Heart left ventricle (tissue), 16 donors: ENCODE measurements at places on chromosomes 5 and 9.

- DNase-seq: no peak
Observed at GRCh38 chr9:122090287-122090883, 2.7 kb downstream of the TTLL11 start.

DNA sequence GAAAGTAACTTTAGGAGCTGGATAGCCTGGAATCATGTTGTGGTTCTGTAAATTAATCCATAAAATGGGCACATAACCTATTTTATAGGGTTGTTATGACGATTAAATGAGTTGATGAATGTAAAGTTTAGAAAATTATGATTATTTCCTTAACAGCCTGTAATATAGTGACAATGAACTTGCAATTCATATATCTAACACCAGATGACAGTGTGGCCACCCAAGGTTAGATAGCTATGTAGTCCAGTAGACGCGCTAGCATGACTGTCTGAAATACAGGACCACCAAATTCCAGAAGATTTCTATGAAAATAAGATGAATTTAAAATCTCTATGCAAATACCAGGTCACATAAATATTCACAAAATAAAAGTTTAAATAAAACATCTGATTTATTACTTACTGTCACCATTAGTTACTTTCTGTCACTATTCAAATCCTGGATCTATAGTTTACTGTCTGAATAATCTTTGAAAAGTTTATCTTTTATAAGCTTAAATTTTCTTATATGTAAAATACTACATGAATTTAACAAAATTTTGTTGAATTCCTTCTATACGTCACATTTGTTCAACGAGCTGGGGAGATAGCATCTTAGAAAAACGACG is 26.1 kb upstream of the MACIR start:
- no peak for DNase-seq

DNA sequence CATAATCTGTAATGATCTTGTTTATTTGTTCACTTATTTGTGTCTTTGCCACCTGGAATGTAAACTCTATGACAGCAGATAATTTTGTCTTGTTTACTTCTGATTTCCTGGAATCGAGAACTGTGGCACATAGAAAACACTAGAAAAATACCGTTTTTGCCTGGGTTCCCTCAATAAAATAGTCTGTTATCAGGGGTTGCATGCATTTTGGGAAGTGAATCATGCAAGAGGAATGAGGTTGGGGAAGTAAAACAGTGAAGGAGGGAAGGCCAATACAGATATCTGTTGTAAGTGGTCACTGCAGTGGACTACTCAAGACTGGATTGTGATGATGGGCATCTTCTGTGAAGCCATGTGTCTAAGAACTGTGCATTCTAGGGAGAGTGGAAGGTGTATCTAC is 45.2 kb upstream of the IL6ST start:
- DNase-seq: no peak

- no peak for DNase-seq
Observed at GRCh38 chr5:135821061-135821801, 13.2 kb upstream of the SLC25A48 start.
